ENCODE measurements at places on chromosomes 5 and 9. TPM values are rescaled to one million over a fixed set of nuclear protein-coding genes. Genes with fewer than 3 reads are reported as not detected.

SLC25A48 gene
- total RNA-seq, result not detected

NPDC1 gene
- total RNA-seq, result 0.39 TPM

LOX gene
- total RNA-seq, result not detected

AJM1 gene
- 2.9 TPM for total RNA-seq

PCDHGB3 gene
- total RNA-seq, result 3.8 TPM

B4GALT1 gene
- total RNA-seq, result 197 TPM

PCDHGA6 gene
- total RNA-seq, result 2.5 TPM

PCDHB8 gene
- total RNA-seq, result not detected

AIF1L gene
- not detected for total RNA-seq

DAPK1 gene
- 0.92 TPM for total RNA-seq

SPINK7 gene
- not detected for total RNA-seq

IL9 gene
- total RNA-seq, result not detected

EQTN gene
- not detected for total RNA-seq

PCDHA3 gene
- total RNA-seq, result not detected

ADGRD2 gene
- total RNA-seq, result not detected

PWWP2A gene
- total RNA-seq, result 48.8 TPM

GRCh38 chr9:130608554-130609134 lies 29.3 kb downstream of the FUBP3 start:
- no peak for DNase-seq

DNA sequence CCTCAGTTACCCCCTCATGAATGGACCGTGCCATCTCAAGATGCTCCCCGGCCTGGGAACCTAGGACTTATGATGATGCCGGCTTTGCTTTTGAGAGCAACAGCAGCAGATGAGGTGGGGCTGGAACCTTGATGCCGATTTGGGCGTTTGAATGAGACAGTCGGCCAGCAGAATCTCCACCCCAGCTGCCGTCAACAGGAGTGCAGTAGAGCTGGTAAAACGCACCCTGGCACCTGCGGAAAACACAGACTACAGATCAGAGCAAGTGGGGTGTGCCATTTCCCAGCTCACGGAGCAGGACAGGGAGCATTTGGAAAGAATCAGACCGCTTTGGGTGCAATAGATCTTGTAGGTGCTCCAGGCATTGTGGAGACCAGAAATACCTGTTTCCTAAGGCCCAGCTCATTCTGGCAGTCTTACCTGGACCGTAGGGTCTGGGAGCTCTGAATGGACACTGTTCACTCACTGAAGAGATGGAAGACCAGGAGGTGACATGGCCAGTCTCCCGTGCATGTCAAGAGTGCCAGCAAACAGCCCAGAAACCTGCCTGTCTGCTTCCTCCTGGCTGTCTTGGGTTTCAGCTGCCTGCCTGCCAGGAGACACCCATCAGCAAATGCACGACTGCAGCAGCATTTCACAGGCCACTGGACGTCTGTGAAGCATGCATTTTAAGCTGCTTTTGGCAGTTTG lies 317.7 kb upstream of the IRX4 start:
- no peak for DNase-seq

- DNase-seq, result no peak
Measured at GRCh38 chr5:72647806-72648205, 140.6 kb upstream of the ZNF366 start.

- peak; percentile 13 for DNase-seq
Measured at GRCh38 chr9:10366171-10366779, 246.5 kb downstream of the PTPRD start.

- no peak for DNase-seq
Measured at GRCh38 chr9:93295031-93295430, 111.1 kb downstream of the WNK2 start.

GRCh38 chr5:96483878-96484277 lies 50.8 kb upstream of the PCSK1 start:
- DNase-seq, result no peak

- no peak for DNase-seq
Measured at GRCh38 chr5:91361055-91361701, 21.9 kb downstream of the ARRDC3 start.

DNA sequence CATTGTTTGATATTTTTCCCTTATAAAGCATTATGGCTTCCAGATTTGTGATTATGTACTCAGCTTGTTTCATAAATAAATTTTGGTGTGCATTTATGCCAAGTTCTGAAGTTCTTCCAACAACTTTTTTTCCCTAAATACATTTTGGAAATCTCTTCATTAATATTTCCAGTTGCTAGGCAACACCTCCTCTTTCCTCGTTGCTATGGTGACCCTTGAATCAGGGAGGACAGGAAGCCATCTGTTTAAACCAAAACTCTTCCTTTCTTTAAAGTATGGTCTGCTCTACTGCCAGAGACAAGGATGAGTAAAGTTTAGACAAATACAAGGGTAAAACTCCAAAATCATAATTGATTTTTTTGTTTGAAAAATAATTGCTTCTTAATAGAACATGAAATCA lies 779.3 kb downstream of the CDH9 start:
- no peak for DNase-seq

- DNase-seq, result no peak
Measured at GRCh38 chr9:132474253-132474652, 64.2 kb downstream of the CFAP77 start.

- DNase-seq, result no peak
Measured at GRCh38 chr9:89449261-89449671, 48.6 kb downstream of the SEMA4D start.

DNA sequence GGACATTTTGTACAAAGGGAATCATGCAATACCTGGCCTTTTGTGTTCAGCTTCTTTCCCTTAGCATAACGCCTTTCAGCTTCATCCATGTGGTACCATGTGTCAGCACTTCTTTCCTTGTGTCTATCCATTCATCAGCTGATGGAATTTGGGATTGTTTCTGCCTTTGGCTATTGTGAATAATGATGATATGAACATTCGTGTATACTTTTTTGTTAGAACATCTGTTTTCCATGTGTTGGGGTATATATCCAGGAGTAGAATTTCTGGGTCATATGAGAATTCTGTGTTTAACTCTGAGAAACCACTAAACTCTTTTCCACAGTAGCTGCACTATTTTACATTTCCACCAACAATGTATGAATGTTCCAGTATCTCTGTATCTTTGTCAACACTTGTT lies 14.8 kb upstream of the PRRC2B start:
- DNase-seq, result no peak

DNA sequence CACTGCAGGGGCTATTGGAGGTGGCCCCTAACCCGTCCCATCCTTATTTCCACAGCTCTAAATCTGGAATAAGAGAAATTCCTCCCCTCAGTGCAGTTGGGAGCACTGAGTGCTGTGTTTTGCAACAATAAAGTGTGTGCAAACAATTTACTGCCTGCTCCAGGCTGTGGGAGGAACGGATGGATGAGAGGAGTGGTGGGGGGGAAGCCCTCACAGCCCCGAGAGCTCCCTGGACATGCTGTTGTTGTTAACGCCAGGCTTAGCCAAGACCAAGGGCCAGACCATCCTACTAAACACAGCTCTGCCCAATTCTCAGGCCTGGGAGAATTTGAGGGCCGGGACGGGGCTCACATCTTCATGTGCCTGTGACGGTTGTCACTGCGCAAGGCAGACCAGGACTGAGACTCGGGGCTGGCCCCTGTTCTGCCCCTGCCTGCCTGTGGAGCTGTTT lies 200.2 kb downstream of the DAB2IP start:
- no peak for DNase-seq

DNA sequence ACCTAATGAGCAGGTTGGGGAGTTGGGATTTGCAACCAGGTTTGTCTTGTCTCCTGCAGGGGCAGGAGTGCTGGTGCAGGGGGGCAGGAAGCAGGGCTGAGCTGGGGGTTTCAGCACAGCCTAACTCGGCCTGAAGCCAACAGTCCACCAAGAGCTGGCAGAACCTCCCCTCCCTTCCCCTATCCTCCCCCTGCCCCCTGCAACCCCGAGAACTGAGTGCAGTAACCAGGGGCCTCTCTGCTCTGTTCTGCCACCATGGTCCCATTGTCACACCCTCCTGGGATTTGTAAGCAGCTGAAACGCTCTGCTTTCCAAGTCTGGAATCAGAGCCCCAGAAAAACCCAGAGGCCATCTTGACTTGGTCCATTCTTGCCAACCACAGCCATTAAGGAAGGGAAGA lies 72.9 kb downstream of the ARHGEF37 start:
- no peak for DNase-seq

- no peak for DNase-seq
Measured at GRCh38 chr9:120153258-120153657, 426.7 kb downstream of the CDK5RAP2 start.

DNA sequence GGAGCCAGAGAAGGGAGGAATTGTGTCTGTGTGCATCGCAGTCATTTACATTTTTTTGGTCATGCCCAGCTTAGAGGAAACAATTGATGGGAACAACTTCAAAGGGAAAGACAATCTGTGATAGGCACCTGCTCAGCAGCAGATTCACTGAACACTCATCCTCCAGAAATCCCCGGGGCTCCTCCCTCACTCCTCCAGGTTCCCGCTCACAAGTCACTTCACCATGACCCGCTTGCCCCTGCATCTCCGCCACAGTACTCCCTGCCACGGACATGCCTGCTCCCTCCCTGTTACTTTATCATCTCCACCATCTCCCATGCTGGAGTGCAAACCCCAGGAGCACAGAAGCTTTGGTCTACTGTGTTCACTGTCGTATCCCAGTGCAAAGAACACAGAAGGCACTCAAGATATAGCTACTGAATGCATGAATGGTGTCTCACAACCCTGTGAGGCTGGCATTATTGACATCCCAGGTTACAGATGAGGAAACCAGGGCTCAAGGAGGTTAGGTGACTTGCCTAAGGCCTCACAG lies 16.2 kb downstream of the LHX6 start:
- DNase-seq, result no peak

- DNase-seq, result no peak
Measured at GRCh38 chr9:131584858-131585257, 39.5 kb downstream of the PRRT1B start.

DNA sequence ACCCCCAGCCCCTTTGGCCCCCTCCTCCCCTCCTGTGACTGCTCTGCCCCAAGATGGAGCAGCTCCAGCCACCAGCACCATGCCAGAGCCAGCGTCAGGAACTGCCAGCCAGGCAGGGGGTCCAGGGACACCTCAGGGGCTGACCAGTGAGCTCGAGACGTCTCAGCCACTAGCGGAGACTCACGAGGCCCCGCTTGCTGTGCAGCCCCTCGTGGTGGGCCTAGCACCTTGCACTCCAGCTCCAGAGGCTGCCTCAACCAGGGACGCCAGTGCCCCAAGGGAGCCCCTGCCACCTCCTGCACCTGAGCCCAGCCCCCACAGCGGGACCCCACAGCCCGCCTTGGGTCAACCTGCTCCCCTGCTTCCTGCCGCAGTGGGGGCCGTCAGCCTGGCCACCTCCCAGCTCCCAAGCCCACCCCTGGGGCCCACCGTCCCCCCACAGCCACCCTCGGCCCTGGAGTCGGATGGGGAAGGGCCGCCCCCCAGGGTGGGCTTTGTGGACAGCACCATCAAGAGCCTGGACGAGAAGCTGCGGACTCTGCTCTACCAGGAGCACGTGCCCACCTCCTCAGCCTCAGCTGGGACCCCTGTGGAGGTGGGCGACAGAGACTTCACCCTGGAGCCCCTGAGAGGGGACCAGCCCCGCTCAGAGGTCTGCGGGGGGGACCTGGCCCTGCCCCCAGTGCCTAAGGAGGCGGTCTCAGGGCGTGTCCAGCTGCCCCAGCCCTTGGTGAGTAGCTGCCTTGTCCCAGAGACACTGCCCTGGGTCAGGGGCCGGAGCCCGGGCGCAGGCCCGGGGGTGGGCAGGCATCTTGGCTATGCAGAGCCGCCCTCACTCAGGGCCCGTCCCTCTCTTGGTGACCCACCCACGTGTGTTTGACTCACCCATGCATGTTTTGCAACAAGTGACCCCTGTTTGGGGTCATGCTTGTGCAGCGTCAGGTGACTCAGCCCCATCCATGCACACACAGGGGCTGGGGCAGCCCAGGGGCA lies 105.2 kb downstream of the WNK2 start:
- no peak for DNase-seq

GRCh38 chr5:58849921-58850667 lies 267.2 kb downstream of the RAB3C start:
- DNase-seq, result peak; percentile 67

GRCh38 chr9:82234160-82234943 lies 245.8 kb downstream of the SPATA31D1 start:
- peak; percentile 31 for DNase-seq

GRCh38 chr9:99075246-99075912 lies 29.5 kb upstream of the TGFBR1 start:
- no peak for DNase-seq

DNA sequence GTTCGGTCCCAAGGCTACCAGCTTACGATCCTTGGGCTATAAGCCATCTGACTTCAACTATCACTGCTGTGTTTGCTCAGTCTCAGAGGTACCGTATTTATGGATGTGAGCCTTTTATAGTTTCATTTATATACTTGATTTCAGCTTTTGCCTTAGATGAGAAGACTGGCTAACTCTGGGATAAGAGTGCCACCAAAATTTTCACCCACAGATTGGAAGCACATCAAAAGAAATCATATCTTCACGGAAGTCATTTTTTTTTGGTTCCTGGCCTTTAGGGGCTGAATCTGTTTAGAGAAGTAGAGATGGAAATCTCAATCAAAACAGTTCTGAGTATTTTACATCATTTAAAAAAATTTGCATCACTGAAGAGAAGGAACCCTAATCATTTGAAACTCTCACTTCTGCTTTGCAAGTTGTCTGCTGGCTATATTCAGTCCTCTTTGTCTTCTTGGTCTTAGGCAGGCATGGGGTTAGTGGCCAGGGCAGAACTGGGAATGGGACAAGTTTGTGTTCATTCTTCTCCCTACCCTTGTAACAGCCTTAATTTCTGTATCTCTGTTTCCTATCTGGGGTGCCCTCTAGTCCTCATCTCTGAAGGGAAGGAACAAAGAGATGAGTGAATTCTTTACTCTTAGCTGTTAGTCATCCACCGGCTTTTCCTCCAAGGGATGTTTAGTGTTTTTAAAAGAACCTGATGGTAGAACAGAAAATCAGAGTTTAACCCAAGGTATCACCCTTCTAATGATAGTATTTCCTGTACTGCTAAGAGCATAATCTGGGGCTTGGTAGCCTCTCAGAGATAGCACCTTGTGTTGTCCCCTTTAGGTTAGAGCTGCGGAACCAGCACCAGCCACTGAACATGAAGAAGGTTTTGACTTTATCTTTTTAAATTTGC lies 14.1 kb upstream of the TNFAIP8 start:
- peak; percentile 84 for DNase-seq

GRCh38 chr5:164600274-164600673 lies 1094.9 kb downstream of the MAT2B start:
- DNase-seq, result no peak

DNA sequence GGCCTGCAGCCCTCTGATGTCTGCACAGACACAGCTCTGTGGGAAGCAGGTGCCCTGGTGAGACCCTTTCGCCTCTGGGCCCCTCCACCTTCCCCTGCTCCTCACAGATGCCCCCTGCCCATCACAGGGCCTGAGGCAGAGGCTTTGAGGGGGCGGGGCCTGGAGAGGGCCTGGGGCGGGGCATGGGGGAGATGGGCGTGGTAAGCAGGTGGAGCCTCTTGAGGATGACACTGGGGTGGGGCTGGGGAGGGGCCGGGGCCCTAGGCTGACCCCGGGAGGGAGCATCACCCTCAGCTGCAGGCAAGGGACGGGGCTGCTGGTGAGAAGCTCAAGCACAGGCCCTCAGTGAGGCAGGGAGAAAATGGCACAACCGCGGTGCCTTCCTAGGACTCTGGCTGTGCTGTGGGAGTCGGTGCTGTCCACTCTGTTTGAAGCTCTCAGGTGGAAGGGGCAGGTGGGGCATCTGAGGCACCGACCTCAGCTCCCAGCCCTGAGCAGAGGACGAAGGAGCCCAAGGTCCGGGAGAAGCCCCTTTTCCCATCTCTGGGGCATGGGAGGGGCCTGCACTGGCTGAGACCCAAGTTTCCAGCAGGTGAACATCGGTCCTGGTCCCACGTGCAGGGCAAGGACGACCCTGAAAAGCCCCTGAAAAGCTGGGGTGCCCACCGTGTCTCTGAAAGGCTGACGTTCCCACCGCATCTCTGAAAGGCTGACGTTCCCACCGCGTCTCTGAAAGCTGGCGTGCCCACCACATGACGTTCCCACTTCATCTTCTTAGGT lies 17.5 kb upstream of the SLC9A3 start:
- no peak for DNase-seq
